ENCODE measurements at places on chromosomes 16 and 17.

DNA sequence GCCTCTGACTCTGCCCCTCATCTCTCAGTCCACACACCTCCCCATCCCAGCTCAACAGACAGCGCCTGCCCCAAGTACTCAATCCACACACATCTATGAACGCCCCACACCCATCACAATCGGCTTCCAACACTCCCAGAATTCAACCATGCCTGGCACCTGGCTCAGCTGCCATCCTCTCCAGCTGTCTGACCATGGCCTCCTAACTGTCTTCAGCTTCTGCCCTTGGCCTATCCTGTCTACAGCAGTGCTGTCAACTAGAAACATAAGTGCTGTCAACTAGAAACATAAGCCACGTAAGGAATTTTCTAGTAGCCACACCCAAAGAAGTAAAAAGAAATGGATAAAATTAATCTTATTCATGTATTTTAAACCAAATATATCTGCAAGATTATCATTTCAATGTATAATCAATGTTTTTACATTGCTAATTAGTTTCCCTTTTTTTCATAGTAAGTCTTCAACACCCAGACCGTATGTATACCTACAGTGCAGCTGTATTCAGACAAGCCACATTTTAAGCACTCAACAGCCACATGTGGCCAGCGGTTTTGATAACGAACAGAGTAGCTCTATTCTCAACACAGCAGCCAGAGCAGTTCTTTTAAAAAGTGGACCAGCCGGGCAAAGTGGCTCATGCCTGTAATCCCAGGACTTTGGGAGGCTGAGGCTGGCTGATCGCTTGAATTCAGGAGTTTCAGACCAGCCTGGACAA, 48.6 kb upstream of the ZNF423 start:
- no peak for DNase-seq

GRCh38 chr16:67528222-67528869, at the start of gene RIPOR1:
Gene RIPOR1, plus strand, starts transcription at chr16:67528829. Its CDS starts 9,618 bp downstream, at chr16:67538447.
- DNase-seq = peak; percentile 86

GRCh38 chr16:80614908-80615671, 74.3 kb downstream of the DYNLRB2 start:
- DNase-seq = no peak

DNA sequence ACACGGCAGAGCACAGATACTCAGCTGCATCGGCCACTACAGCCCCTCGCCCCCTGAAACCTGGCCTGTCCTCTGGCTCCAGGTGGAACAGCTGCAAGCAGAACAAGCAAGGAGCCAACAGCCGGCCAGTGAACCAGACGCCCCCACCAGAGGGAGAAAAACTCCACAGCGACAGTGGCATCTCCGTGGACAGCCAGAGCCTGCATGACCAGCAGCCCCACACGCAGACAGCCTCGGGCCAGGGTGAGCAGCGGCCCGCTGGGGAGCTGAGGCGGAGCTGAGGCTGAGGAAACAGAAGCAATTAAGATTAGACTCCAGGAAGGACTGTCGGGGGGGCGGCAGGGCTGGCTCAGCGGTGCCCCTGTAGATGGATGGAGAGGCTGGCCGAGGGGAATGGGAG, 16.7 kb downstream of the NGFR start:
- DNase-seq = no peak

GRCh38 chr16:84765616-84766580, 53.9 kb upstream of the CRISPLD2 start:
- no peak for DNase-seq

DNA sequence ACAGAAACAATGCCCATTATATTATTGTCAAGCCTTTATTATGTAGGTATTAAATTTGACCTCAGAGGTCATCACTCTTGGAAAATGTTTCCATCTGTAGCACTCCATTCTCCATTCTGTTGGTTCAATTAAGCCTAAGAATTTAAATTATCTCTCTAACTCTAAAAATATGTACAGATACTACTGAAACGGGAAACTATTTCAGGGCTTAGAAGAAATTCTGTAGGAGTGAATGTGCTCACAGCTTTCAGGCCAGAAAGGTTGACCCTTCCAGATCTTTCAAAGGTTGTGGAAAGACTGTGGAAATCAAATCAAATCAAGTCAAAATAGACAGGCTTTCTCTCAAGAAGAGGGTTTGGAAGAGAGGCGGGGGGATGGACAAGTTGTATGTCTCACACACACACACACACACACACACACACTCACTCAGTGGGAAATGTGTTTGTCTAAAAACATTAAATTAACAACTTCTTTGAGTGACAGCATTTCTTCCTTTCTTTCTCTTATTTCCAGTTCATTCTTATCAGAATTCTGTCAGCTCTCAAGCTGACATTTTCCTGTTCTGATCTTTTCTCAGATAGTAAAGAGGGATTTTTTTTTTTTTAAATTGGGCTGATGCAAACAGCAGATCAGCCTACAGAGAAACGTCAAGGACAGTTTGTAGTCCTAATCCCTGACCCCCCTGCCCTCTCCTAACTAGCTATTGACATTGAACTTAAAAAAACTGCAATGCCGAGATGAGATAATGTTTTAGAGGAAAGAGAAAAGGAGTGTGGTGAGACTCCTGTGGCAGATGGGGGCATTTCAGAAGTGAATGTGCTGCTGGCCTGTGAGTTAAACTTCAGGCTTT, 139.0 kb upstream of the ZFHX3 start:
- no peak for DNase-seq

- DNase-seq = no peak
These were observed 63.4 kb downstream of the LMF1 start for GRCh38 chr16:907361-907760.

DNA sequence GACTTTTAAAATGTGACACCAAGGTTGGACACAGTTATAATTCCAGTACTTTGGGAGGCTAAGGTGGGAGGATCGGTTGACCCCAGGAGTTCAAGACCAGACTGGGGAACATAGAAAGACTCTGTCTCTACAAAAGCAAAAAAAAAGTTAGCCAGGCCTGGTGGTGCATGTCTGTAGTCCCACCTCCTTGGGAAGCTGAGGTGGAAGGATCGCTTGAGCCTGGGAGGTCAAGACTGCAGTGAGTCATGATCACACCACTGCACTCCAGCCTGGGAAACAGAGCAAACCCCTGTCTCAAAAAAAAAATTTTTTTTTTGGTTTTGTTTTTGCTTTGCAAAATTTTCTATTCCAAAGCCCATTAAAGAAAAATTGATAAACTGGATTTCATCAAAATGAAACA, 281.4 kb downstream of the BCAS3 start:
- DNase-seq = no peak

GRCh38 chr17:56158344-56158743, 5.1 kb downstream of the ANKFN1 start:
- no peak for DNase-seq

GRCh38 chr17:82998637-82999036, 80.8 kb upstream of the METRNL start:
- DNase-seq = no peak

- no peak for DNase-seq
These were observed 744 bp downstream of the SALL1 start for GRCh38 chr16:51150165-51150887.

GRCh38 chr16:87321336-87322107, 4.3 kb upstream of the C16orf95 start:
- no peak for DNase-seq

- DNase-seq = no peak
These were observed 11.6 kb upstream of the MFAP4 start for GRCh38 chr17:19398301-19399181.

GRCh38 chr17:36623281-36623680, 21.9 kb downstream of the MRM1 start:
- no peak for DNase-seq

DNA sequence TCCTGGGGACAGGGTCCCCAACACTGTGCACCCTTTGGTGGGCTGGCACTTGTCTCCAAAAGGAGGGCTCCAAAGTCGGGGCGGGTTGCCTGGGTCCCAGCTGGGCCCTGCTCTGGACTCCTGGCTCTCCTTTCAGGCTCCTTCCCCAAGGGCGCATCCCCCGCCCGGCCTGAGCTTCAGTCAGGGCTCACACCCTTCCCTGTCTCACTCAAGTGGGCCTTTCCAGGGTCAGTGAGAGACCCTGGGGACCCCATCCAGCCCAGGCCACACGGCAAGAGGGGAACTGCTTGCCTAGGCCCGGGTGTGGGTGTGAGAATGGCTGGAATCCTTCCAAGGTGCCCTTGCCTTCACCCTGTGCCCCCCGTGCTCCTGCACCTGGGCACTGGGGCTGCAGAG, 41.8 kb upstream of the SLC38A10 start:
- DNase-seq = no peak

DNA sequence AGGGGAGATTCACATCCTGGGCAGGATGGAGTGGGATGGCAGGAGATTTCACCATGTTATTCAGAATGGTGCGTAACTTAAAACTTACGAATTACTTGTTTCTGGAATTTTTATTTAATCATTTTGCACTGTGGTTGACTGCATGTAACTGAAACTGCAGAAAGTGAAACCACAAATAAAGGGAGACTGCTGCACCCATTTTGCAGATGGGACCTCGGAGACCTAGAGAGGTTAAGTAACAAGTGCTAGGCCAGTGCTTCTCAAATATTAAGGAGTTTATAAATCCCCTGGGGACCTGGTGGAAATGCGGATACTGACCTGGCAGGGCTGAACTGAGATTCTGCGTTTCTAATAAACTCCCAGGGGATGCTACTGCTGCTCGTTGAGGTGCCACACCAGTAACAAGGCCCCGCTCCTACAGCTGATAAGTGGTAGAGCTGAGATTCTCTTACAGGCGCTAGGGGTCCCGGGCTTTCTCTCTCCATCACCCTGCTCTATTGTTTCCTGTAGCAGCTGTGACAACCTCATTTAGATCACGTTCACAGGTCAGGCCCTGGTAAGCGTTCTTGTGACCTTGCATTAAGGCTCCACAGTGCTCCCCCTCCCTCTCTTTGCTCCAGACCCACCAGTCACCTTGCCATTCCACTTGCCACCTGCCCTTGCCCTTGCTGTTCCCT, 167.1 kb upstream of the CDH13 start:
- no peak for DNase-seq

DNA sequence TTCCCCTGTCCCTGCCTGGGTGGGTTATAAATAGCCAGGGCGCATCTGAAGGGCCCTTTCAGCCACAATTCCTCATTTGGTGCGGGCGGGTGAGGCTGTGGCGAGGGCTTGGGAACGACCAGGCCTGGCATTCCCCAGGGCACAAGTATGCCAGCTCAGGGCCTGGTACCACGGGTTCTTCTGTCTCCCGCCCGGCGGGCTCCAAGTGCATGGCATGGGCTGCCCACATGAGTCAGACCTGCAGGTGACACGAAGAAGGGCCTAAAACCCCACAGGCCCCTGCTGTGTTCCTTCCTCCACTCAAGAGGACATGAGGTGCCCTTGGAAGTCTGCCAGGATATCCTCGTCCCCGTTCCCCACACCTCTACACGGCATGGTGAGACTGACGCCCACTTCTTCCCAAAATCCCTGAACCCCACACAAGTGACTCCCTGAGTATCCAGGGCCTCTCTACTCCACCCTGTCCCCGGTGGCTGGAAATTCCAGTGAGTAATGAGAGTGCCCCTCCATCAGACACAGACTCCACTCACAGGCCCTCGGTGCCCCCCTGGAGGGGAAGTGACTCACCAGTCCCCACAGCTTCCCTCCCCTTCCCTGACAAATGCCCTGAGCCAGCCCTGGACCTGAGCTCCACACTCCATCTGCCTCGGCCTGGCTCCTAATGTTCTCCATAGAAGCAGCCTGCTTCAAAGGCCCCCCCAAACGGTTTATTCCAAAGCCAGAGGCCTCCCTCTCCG, 68.8 kb downstream of the ABR start:
- no peak for DNase-seq

DNA sequence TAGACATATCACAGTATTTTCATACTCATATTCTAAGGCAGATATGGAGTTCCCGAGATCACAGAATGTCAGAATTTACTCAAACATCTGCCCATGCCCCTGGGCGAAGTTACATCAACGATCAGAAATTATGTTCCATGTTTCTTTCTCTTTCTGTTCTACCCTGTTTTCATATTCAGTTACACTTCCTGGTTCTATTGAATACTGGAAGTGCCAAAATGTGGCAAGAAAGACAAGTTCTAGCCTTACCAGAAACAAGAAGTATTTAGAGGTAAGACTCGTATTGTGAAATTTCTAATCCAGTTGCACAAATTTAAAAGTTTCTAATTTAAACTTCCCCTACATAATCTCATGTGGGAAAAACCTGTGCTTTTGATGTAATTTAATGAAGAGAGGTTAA, 36.1 kb downstream of the KCNJ2 start:
- no peak for DNase-seq

GRCh38 chr16:74942977-74943918, 41.7 kb downstream of the WDR59 start:
- no peak for DNase-seq

DNA sequence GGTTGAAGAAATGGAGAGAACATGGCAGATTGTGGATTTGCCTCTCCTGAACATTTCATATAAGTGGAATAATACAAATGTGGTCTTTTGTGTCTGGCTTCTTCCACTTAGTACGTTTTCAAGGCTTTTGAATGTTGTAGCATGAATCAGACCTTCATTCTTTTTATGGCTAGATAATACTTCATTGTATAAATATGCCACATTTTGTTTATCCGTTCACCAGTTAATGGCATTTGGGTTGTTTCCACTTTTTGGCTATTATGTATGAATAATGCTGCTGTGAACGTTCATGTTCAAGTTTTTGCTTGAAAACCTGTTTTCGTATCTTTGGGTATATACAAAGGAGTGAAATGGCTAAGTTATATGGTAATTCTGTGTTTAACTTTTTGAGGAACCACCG, 130.4 kb downstream of the TANC2 start:
- no peak for DNase-seq

GRCh38 chr16:61195006-61195405, 841.2 kb downstream of the CDH8 start:
- DNase-seq = no peak

All from GM13976 (cell line).